RWPE2 (cell line): ENCODE measurements at places on chromosomes 7 and 10.

- no peak overlapping the region for H3K4me3 ChIP-seq
- peak; percentile 95 for DNase-seq
- H3K27ac ChIP-seq = peak overlapping the region; percentile 83
- no peaks in the 10 kb centered on the region for H3K36me3 ChIP-seq
These were observed 8.8 kb downstream of the DRGX start for GRCh38 chr10:49387071-49387470.

DNA sequence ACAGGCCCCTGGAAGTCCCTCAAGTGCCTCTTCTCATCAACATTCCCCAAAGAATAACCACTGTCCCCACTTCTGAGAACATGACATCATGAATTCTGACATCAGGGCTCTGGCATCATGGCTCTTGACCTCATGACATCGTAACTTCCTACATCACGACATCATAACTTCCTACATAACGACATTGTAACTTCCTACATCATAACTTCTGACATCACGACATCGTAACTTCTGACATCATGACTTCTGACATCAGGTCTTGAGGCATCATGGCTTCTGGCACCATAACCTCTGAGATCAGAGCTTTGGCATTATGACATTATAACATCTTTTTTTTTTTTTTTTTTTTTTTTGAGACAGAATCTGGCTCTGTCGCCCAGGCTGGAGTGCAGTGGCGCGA, 66.7 kb upstream of the FAM20C start:
- H3K4me3 ChIP-seq = no peak overlapping the region
- no peaks in the 10 kb centered on the region for H3K36me3 ChIP-seq
- no peak overlapping the region for H3K27ac ChIP-seq

GRCh38 chr7:18538554-18539250, 43.2 kb downstream of the HDAC9 start:
- H3K4me3 ChIP-seq = no peak overlapping the region
- no peaks in the 10 kb centered on the region for H3K36me3 ChIP-seq
- no peak overlapping the region for H3K27ac ChIP-seq
- H3K4me1 ChIP-seq = no peaks in the 10 kb centered on the region
- H3K27me3 ChIP-seq = no peaks in the 10 kb centered on the region

GRCh38 chr10:114142018-114142417, 32.0 kb downstream of the CCDC186 start:
- peaks cover 49% of the 10 kb centered on the region for H3K36me3 ChIP-seq
- no peaks in the 10 kb centered on the region for H3K4me1 ChIP-seq
- no peak overlapping the region for H3K4me3 ChIP-seq
- no peaks in the 10 kb centered on the region for H3K27me3 ChIP-seq
- H3K27ac ChIP-seq = no peak overlapping the region

GRCh38 chr7:114432061-114432460, 17.4 kb downstream of the FOXP2 start:
- no peak overlapping the region for H3K4me3 ChIP-seq
- DNase-seq = no peak
- H3K27me3 ChIP-seq = no peaks in the 10 kb centered on the region

DNA sequence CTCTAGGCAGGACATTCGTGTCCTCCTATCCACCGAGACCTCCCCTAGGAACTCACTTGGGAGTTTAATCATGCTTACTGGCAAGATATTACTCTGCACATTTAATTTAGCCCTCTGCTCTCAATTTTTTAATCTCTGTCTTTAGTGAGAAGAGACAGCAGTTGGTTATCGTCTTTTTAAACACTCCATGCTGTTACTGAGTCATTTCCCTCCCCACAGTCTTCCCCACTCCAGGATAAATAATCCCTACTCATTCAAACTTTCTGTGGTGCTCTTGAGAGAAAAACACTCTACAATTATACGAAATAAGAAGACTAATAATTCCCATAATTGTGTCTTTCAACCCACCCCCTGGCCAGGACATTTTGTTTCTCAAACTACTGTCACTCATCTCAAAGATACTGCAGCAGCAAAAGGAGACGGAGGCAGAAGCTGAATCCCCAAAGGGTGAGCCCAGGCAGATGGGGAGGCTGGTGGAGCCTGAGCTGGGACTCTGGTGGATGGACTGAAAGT, 84.2 kb downstream of the ANK3 start:
- no peaks in the 10 kb centered on the region for H3K36me3 ChIP-seq
- H3K27me3 ChIP-seq = no peaks in the 10 kb centered on the region
- H3K4me3 ChIP-seq = no peak overlapping the region
- no peaks in the 10 kb centered on the region for H3K4me1 ChIP-seq
- no peak overlapping the region for H3K27ac ChIP-seq

DNA sequence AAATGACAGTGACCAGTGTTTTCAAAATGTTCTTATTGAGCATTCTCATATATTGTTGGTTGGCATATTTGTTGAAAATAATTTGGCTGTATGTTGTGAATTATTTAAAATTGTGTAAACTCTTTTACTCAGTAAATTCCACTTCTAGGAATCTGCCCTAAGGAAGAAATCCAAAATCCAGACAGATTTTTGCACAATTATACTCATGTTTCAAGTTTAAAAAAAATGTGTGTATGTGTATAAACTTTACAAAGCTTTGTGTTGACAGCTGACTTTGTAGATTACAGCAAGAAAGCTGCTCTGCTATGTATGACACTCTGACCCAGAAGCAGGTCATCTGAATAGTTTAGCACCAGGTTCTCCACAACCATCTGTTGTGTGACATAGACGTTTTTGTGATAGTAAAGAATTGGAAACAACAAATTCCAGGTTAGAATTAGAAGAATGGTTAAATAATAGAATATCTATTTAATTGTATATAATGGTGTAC, 21.6 kb downstream of the KIFBP start:
- peaks cover 89% of the 10 kb centered on the region for H3K36me3 ChIP-seq
- H3K27ac ChIP-seq = no peak overlapping the region

- H3K27ac ChIP-seq = no peak overlapping the region
- no peaks in the 10 kb centered on the region for H3K4me1 ChIP-seq
These were observed 40.5 kb upstream of the RABGEF1 start for GRCh38 chr7:66699998-66700397.

DNA sequence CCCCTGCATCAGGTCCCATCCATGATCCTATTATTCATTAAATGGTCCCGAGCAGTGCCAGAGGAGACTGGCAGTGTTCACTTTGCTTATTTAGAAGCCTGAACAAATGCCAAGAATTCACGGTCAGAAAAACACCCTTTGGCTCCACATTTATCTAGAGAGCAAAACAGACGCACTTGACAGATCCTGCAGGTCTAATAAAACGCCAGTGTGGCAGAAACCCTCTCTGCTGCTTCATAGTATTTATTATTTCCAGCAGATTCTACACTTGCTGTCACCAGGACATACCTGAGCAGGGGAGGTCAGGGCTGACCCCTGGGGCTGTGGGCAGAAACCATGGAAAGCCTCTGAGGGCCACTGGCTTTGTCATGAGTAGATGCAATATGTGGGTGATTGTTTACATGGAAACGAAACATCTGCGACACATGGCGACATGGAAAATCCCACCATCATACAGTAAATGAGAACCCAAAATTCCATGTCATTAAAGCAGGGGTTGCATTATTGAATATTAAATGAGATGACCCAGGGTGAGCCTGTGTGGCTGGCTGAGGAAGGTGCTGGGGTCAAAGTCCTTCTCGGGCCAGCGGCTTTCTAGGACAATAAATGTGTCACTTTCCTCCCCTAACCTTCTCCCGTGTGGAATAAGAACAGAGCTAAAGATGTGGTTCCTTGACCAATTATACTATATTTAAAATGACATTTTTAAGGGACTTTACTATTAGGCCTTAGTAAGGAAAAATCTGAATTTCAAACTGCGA, 205.9 kb upstream of the SVIL start:
- peak overlapping the region; percentile 46 for H3K27ac ChIP-seq
- H3K4me3 ChIP-seq = no peak overlapping the region
- H3K27me3 ChIP-seq = no peaks in the 10 kb centered on the region
- no peaks in the 10 kb centered on the region for H3K36me3 ChIP-seq

GRCh38 chr10:12656518-12657142, 307.3 kb downstream of the CAMK1D start:
- DNase-seq = no peak
- H3K27ac ChIP-seq = no peak overlapping the region
- no peaks in the 10 kb centered on the region for H3K4me1 ChIP-seq
- H3K36me3 ChIP-seq = no peaks in the 10 kb centered on the region
- no peak overlapping the region for H3K4me3 ChIP-seq

GRCh38 chr7:94223375-94224084, 171.2 kb upstream of the COL1A2 start:
- no peak for DNase-seq
- H3K27me3 ChIP-seq = no peaks in the 10 kb centered on the region
- H3K4me1 ChIP-seq = peaks cover 3% of the 10 kb centered on the region

- no peak overlapping the region for H3K4me3 ChIP-seq
- H3K4me1 ChIP-seq = peaks cover 13% of the 10 kb centered on the region
- DNase-seq = no peak
- H3K36me3 ChIP-seq = peaks cover 45% of the 10 kb centered on the region
These were observed 5.4 kb upstream of the SUV39H2 start for GRCh38 chr10:14873090-14873760.

DNA sequence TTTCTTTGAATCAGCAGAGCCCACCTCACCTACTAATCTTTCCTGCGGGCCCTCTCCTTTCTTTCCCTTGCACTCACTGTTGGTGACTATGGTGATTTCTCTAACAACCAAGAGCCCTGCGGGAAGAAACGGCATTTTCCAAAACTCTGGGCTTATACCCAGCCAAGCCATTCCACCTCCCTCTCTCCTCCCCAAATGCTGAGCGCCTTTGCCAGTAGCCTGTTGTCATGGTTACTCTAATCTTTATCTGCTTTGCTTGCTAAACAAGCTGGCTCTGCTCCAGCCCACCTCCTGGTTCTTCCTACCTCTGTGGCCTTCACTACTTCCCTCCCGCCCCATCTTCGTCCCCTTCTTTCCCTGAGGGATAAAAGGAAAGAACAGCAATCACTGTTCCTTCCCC, 86.7 kb downstream of the DGKI start:
- no peak for DNase-seq
- no peak overlapping the region for H3K27ac ChIP-seq
- H3K36me3 ChIP-seq = no peaks in the 10 kb centered on the region
- no peaks in the 10 kb centered on the region for H3K4me1 ChIP-seq

- no peak overlapping the region for H3K27ac ChIP-seq
- DNase-seq = peak; percentile 19
- H3K36me3 ChIP-seq = no peaks in the 10 kb centered on the region
These were observed 6.9 kb upstream of the VDAC2 start for GRCh38 chr10:75203724-75204123.

DNA sequence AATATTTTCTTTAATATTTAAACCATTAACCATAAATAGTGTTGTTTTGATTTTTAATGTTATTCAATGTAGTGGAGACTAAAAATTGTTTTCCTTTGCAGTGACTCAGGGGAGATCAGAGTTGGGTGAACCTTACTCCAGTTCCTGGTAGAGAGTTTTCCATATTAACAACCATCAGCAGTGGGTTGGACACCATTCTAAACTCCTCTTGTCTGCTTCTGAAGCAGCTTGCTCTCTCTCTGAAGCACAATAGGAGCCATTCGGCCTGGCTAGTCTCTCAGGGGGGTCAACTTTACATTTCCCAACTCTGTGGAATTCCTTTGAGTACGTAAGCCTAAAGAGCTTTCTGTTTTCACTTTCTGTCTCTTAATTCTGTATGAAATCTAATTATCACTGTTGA, 9.4 kb upstream of the NRG3 start:
- H3K4me3 ChIP-seq = no peak overlapping the region
- no peaks in the 10 kb centered on the region for H3K36me3 ChIP-seq
- no peak for DNase-seq
- H3K4me1 ChIP-seq = no peaks in the 10 kb centered on the region

GRCh38 chr7:86778271-86778670, 134.6 kb downstream of the GRM3 start:
- DNase-seq = no peak
- H3K4me3 ChIP-seq = no peak overlapping the region
- H3K27me3 ChIP-seq = no peaks in the 10 kb centered on the region
- no peak overlapping the region for H3K27ac ChIP-seq
- no peaks in the 10 kb centered on the region for H3K36me3 ChIP-seq

- no peak overlapping the region for H3K27ac ChIP-seq
- no peak overlapping the region for H3K4me3 ChIP-seq
- H3K4me1 ChIP-seq = no peaks in the 10 kb centered on the region
These were observed 36.4 kb upstream of the CHCHD3 start for GRCh38 chr7:133118261-133118660.

DNA sequence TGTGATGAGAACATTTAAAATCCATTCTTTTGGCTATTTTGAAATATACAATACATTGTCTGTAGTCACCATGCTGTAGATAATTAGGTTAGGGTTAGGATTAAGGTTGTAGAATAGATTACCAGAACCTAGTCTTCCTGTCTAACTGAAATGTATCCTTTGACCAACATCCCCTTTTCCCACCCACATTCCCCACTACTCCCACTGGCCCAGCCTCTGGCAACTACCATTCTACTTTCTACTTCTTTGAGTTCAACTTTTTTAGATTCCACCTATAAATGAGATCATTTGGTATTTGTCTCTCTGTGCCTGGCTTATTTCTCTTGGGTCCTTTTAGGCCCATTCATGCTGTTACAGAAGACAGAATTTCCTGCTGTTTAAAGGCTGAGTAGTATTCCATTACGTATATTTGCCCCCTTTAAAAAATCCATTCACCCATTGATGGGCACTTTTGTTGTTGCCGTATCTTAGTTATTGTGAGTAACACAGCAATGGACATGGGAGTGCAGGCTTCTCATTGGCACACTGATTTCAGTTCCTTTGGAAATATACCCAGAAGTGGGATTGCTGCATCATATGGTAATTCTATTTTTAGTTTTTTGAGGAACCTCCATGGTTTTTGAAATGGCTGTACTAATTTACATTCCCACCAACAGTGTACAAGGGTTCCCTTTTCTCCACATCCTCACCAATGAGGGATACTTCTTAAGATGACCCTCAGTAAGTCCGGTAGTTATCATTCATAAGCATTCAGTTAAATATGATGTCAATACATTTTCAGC, 104.0 kb downstream of the RALA start:
- H3K27ac ChIP-seq = no peak overlapping the region
- no peaks in the 10 kb centered on the region for H3K27me3 ChIP-seq
- DNase-seq = no peak

GRCh38 chr10:96560966-96561887, 25.6 kb downstream of the TM9SF3 start:
- no peak overlapping the region for H3K4me3 ChIP-seq
- no peaks in the 10 kb centered on the region for H3K27me3 ChIP-seq
- H3K4me1 ChIP-seq = peaks cover 6% of the 10 kb centered on the region
- peaks cover 90% of the 10 kb centered on the region for H3K36me3 ChIP-seq

GRCh38 chr10:33134011-33134751, 176.2 kb upstream of the ITGB1 start:
- H3K27me3 ChIP-seq = no peaks in the 10 kb centered on the region
- DNase-seq = peak; percentile 96
- peaks cover 65% of the 10 kb centered on the region for H3K4me1 ChIP-seq
- no peaks in the 10 kb centered on the region for H3K36me3 ChIP-seq
- no peak overlapping the region for H3K4me3 ChIP-seq

DNA sequence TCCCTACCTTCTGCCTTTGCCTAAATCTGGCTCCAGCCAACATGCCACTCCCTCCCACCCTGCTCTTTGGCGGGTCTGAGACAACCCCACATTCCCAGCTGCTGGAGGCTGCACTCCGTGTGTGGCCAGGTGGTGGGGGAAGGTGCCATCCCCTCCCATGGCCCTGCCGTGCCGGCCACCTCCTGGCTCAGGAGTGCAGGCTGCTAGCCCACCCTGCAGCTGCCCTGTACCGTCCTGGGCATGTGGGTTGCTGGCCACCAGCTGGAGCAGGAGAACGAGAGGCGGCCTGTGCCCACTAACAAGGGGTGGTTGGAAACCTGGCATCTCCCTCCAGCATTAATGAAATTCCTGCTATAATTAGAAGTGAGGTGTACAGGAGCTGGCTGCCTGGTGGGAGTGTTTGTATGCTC, 97.6 kb downstream of the ZMIZ1 start:
- no peak overlapping the region for H3K27ac ChIP-seq
- H3K27me3 ChIP-seq = no peaks in the 10 kb centered on the region
- H3K4me3 ChIP-seq = no peak overlapping the region
- H3K36me3 ChIP-seq = peaks cover 5% of the 10 kb centered on the region
- H3K4me1 ChIP-seq = peaks cover 5% of the 10 kb centered on the region
- DNase-seq = no peak
